ENCODE measurements at places on chromosomes 1 and 21.

- DNase-seq = no peak
Measured at GRCh38 chr1:17892225-17892624, 137.1 kb downstream of the ACTL8 start.

DNA sequence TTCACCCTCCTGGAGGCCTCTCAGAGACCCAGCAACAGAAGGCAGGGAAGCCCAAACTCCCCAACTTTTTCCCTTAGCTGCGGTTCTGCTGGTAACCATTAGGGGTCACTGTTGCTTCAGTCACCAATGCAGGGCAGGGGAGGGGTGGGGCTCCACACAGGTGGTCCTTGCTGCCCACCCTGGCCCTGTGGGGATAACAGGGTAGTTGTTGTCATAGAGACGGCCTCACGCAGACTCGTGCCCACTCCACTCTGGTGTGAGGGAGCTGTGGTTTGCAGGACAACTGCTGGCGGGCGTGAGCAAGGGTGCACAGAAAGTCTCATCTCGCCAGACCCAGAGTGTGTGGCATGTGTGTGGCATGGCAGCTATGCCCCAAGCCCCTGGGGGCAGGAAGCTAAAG is 19.9 kb downstream of the INSRR start:
- DNase-seq = no peak

DNA sequence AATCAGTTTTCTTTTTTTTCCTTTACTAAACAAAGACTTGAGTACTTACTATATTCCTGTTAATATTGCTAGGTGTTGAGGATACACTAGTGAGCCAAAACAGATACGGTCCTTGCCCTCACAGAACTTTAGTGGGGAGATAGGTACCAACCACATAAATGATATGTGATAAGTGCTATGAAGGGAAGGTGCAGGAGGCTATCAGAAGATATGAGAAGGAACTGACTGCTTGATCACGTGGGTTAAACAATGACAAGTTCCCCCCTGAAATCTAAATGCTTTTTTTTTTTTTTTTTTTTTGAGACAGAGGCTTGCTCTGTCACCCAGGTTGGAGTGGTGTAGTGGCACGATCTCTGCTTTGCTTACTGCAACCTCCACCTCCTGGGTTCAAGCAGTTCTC is 25.0 kb downstream of the RBM15 start:
- DNase-seq = no peak

DNA sequence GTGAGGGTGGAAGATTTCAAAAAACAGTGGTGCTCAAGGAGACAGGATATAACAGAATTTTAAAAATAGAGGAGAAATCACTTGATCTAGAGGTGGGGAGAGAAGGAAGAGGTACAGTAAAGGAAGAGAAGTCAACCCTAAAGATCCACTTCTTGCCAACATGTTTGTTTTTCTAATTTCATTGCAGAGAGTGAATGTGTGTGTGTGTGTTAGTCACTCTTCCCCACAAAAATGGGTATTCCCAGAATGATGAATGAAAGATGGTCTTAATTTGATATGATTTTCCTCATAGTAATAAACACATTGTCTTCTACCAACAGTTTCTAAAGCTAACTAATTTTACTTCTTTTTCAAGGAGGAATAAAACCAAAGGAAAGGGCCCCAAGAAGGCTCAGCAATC is 74.2 kb upstream of the NGF start:
- no peak for DNase-seq

DNA sequence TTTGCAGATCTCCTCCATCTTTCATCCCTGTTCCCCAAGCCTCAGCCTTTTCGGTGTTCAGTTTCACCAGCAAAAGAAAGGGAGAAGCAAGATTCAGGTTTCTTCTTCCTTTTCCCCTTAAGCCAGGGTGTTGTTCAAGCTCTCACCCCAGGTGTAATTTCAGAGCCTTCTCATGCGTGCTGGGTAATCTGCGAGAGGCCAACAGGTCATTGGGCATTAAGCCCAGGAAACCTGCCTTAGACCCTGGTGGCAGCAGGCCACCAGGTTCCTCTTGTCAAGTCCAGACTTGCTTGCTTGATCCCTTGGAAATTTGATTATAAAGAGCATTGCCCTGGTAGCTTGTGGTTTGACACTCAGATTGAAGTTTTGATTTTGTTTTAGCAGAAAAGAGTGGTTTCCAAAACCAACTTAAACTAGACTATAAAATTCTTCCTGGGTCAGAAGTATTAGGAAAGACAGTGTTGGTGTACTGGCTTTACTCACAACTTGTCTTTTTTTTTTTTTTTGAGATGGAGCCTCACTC is 6.9 kb downstream of the AKR1A1 start:
- DNase-seq = no peak

GRCh38 chr1:193118194-193118593 is 3.6 kb upstream of the CDC73 start:
- DNase-seq = no peak

DNA sequence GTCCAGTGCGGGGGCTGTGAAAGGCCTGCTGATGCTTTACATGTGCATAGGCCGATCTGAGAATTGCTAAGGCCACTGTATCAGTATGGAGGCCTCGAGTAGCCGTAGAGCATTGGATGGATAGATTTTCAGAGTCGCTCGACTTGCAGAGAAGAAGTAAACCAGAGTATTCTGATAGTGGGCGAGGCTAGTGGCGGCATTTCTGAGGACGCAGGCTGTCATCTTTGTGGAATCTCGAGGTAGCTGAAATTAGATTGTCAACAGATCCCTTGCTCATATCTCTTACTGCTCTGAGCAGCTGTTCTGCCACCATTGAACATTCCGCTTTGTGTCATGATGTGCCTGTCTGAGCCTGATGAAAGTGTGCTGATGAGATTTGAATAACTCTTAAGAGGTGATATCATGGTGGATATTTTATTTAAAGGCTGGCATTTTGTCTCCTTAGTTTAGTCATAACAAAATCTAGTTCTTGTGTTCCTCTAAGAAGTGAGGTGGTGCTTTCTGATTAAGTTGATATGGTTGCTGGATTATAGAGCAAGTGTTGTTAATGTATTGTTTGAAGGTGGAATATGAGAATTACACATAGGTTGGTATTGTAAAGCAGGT is 1.5 kb downstream of the KIF1B start:
- DNase-seq = no peak

- DNase-seq = no peak
Measured at GRCh38 chr21:23398726-23399125, 2208.6 kb downstream of the MRPL39 start.

DNA sequence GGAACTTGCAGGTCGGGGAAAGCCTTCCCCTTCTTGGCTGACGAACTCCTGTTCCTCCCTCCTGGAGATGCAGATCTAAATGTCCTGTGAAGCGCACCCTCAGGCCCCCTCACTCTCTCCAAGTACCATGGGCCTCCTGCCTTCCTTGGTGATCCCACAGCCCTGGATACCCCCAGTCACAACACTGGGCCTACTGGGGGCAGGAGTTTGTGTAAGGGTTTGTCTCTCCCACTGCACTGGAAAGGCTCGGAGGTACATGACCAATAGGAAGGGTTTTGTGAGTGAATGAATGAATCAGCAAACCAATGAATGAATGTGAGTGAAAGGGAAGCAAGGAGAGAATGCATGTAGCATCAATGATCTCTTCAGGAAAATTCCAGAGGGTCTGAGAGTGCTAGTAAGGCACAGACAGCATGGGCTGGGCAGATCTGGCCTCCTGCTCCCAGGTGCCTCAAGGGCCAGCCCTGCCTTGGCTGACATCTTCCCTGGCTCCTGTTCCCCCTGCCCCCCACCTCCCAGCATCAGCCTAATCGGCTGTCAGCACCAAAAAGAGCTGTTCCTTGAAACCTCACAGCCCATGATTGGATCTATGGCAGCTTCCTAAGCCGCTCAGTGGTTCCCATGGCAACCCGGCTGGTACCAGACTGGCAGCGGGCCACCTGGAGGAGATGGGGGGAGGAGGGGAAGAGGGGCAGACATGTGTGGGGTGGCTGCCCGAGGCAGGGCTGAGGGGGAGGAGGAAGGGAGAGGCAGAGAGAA is 95.8 kb downstream of the VWA5B1 start:
- DNase-seq = no peak

GRCh38 chr1:28449904-28450303 is 55.9 kb upstream of the RCC1 start:
- DNase-seq = peak; percentile 9
